ENCODE measurements at places on chromosomes 3 and 15.

- DNase-seq: no peak
These were observed 88.8 kb upstream of the ABI3BP start for GRCh38 chr3:101081999-101082398.

- no peak for DNase-seq
These were observed 20.8 kb downstream of the MRPS25 start for GRCh38 chr3:15044326-15044725.

DNA sequence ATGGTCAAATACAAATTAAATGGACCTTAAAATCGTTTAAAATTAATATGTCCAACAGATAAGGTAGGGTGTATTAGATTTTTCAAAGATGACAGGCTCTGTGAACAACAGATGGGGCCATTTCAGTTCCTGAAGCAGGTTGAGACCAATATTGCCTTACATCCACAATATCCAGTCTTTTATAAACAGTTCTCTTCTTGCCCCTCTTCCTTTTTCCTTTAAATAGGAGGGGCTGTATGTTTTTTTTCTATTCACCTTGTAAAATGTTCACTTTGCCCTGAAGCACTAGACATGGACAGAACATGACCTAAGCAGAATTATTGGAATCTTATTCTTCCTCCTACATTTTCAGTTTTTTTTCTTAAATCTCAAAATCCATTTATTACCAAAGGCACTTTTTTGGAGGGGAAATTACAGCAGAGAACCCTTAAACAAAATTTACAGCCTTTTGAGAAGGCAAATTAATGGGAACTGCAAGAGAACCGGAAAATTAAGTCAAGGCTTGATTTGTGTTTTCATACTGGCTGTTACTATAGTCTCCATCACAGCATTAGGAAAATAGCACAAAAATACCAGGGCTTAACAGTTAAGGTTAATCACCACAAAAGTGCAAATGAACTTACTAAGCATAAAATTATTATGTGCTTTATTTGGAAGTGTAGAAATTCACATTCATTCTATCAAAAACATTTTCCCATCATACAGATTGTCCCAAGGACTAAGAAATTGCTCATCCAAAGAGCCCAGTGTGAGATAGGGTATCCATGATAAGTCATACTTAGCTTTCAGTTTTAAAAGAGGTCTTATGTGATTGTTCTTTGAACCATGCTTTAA, 55.8 kb downstream of the CMSS1 start:
- DNase-seq: no peak

DNA sequence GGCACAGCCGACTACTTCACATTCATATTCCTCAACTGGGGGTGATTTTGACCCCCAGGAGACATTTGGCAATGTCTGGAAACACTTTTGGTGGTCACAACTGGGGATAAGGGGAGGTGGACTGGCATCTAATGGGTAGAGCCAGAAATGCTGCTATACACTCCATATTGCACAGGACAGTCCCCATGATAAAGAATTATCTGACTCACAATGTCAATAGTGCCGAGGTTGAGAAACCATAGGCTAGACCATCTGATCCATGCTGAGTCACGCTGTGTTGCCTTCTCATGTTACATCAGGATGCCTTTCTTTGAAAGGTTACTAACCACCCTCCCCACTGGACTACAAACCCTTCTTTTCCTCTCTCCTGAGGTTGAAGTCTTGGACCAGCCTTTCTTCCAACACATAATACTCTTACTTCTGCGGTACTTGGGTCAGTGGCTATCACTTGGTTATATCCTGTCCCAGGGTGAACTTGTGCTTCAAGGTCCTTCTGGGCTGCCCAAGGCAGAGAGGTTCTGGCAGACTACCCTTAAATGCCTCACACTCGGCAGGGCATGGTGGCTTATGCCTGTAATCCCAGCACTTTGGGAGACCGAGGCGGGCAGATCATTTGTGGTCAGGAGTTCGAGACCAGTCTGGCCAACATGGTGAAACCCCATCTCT, 68.8 kb downstream of the CTNNB1 start:
- DNase-seq: no peak

DNA sequence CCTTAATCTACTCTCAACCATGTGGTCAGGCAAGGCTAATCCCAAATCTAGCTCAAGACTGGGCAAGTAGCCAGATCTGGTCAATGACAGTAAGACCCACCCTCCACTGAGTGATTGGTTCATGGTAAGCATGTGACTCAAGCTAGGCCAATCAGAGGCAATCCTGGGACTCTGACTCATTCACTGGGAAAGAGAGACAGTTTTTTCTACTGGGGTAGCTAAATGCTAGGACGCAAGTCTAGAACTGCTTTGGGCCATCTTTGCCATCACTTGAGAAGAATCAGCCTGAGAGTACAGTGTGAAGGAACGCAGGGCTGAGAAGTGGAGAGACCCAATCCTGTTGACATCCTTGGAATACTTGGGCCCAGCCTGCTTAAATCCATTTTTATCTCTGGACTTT, 9.4 kb upstream of the RAD18 start:
- DNase-seq: no peak

DNA sequence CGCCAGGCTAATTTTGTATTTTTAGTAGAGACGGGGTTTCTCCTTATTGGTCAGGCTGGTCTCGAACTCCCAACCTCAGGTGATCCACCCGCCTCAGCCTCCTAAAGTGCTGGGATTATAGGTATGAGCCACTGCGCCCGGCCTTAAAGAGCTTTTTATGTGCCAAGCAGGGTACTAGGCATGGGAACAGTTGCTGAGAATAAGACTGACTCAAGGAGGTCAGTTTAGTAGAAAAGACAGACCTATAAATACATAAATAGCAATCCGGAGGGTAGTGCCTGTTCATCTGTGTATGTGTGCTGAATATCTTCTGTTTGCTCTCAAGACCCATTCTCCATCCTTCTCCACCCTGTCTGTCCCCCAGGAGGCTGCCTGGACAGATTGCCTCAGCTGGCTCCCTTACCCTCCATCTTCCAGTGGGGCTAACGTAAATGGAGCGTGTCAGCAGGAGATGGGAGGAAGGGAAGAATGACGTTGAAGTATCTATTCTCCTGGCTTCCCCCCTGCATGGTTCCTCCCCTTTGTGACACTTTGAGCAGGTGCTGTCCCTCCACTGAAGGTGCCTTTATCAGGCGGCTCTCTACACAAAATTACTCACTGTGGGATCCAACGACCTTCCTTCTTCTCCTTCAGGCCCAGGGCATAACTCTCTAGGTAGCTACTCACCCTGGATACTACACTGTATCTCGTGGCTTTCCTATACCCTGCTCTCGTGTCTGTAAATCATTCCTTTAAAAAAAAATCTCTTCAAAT, 31.1 kb downstream of the FBXO40 start:
- DNase-seq: no peak

- no peak for DNase-seq
These were observed 235.8 kb downstream of the FHIT start for GRCh38 chr3:61015408-61015807.

- DNase-seq: no peak
These were observed 94.0 kb downstream of the ETFA start for GRCh38 chr15:76217029-76217881.

Measured in stimulated activated CD4-positive, alpha-beta T cell treated with anti-CD3 and anti-CD28 coated beads, Interleukin-1b, Interleukin-23, amount 100 ng/mL, for 1 hour (primary cell).